ENCODE measurements at places on chromosomes 5 and 9. TPM values are rescaled to one million over a fixed set of nuclear protein-coding genes. Genes with fewer than 3 reads are reported as not detected.

Gene POLE3
- 17.3 TPM for total RNA-seq

DNA sequence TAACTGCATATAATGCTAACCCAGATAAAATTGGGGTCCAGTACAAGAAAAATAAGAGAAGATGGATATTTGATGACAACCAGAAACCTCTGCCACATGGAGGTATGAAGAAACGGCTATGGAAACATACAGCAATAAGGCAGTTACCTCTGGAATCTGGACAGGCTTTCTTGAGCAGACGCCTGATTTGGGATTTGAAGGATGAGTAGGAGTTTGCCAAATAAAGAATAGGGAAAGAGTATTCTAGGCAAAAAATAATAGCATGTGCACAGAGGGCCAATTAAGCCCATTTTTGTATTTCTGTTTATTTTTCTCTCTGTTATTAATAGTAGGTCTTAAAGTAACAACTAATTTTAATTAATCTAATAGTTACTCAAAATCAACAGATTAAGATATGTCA lies 144.9 kb downstream of the ADAMTSL1 start:
- DNase-seq: no peak

- no peak for DNase-seq
Observed at GRCh38 chr9:33108472-33108871, 32.0 kb upstream of the SMU1 start.

- DNase-seq: no peak
Observed at GRCh38 chr5:42587096-42587723, 164.0 kb downstream of the GHR start.

DNA sequence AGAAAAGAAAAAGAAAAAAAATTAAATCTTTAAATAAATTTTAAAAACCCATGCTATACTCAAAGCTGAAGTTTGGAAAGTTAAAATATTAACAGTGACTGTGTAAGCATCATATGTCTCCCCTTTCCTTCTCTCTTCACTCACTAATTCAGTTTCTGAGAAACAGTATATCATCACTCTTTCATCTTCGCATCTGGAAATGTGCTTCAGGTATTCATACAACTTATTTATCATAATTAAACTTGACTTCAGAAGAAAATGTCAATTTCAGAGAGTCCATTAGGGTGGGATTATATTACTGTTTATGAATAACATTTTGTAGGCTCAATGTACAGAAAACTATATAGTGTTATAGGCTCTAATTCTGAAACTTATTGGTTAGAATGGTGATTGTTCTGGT lies 29.3 kb upstream of the TARS1 start:
- no peak for DNase-seq

DNA sequence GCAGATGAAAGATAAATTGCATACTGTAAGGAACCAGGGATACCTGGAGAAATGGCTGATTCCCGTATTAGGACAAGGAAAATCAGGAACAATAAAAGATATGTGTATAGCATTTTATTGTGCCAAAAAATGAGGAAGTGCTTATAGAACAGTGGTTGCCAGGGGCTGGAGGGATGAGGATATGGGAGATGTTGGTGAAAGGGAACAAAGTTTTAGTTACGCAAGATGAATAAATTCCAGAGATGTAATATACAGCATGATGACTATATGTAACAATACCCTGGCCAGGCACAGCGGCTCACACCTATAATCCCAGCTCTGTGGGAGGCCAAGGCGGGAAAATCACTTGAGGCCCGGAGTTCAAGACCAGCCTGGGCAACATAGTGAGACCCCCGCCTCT lies 101.8 kb downstream of the CDK5RAP2 start:
- peak; percentile 59 for DNase-seq

GRCh38 chr5:163193886-163194285 lies 243.5 kb upstream of the CCNG1 start:
- DNase-seq: no peak

- DNase-seq: no peak
Observed at GRCh38 chr9:3177146-3177761, 333.4 kb upstream of the PUM3 start.

DNA sequence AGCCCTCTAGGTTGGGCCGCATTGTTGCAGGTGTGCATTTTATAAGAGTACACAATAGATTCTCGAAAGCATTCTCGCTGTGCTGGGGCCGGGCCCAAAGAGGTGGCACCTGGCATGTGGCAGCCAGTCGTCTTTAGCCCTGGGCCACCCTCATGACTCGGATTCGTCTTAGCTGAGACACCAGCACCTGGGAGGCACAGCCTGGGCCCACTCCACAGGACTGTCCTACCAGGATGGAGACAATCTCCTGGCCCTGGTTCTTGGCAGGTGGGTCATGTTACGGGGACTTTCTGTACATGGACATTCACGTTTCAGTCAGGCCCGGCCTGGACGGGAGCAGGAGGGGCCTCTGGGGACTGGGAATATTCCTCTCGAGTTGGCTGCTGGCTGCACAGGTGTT lies 212.5 kb downstream of the FANCC start:
- DNase-seq: no peak

- DNase-seq: no peak
Observed at GRCh38 chr9:86860006-86860405, 87.3 kb downstream of the GAS1 start.

Gene SLU7
- total RNA-seq: 74.5 TPM

DNA sequence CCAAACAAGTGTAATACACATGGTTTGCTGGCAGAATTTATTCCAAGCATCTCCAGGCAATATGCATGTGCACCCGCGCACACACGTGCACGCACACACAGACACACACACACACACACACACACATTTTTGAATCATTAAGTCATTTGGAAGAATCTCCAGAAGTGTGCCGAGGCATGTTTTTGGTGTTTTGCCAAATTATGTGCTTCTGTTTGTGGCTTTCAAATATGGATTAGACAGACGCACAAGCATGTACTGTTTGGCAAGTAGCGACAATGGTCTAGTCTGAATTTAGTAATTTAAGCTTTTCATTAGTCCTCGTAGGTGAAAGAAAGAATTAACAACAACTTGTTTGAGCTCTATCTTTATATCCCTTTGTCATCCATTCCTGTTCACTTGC lies 36.7 kb downstream of the NFIB start:
- DNase-seq: peak; percentile 88

DNA sequence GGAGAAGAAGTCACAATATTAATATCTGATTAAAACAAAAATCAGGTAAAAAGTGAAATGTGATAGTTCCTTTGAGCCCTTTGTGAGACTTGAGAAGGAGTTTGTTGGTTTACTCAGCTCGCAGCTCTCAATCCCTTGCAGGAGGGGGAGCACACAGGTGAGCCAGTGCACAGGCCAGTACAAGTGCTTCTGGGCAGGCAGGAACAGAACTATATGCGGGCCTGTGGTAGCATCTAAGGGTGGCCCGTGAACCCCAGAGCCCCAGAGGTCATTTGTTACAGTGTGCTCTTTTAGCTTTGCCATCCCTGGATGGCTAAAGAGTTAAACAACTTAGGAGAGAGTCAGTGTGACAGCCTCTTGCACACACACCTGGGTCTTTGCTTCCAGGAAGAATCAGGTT lies 215.3 kb upstream of the EDIL3 start:
- no peak for DNase-seq

DNA sequence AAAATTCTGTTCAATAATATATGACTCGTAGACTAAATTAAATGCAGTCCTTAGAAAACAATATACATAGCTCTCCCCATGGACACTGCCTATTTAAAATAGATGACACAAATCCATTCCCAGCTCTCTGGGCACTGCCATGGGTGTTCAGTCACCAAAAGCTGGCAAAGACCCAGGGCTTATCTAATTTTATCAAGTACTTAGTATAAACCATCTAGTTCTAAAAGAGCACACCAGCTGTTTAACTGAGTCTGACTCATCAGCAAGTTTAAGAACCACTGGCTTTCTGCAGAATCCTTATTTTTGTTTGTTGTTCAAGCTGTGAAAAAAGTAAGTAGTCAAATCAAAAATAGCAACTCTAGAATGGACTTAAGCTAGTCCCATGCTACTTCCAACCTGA lies 107.6 kb downstream of the PLPP1 start:
- DNase-seq: peak; percentile 89

DNA sequence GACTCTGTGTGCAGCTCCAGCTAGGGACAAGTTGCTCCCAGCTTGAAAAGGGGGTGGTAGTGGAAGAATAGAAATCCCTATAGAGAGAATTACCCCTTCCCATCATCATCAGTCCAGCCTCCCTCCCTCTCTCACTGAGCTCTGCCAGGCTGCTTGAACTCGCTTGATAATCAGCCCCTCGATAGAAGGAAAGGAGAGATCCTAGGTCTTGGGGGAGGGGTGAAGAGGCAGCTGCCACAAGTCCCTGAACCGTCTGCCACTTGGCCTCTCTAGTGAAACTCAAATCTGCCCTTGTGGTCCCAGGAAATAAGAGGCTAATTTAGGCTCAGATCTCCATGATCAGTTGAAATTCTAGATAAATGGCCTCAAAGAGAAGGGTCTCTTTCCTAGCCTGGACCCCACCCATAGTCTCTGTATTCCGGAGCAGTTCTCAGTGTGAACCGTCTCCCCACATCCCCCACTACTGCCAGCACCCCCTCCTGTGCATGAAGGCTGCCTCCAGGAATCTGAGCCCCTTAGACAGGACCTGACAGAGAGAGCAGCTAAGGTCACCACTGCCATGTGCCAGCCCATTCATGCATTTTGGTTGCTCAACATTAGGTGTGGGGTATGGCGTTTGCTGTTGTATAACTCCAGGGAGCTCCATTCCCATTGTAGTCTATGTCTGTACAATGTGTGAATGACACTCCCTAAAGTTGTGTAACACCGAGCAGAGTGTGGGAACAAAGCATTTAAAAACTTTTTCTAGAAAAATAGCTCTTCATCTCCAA lies 5.5 kb downstream of the DNAJB5 start:
- DNase-seq: peak; percentile 37

Gene SH3TC2
- total RNA-seq: 0.26 TPM

Gene BTNL3
- not detected for total RNA-seq

DNA sequence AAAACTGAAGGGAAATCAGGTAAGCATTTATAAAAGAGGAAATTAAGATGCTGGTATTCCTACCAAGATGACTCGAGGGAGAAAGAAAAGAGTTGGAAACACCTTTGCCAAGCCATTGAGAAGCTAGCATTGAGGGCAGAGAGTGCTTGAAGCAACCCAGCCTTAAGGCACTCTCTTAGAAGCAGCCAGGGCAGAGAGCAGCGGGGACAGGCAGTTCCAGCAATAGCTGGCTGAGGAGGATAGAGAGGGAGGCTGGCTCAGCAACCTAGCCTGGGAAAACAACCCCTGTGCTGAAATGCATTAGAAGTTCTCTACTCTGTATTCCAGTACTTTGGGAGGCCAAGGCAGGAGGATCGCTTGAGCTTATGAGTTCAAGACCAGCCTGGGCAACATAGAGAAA lies 40.3 kb upstream of the HSPA9 start:
- no peak for DNase-seq

DNA sequence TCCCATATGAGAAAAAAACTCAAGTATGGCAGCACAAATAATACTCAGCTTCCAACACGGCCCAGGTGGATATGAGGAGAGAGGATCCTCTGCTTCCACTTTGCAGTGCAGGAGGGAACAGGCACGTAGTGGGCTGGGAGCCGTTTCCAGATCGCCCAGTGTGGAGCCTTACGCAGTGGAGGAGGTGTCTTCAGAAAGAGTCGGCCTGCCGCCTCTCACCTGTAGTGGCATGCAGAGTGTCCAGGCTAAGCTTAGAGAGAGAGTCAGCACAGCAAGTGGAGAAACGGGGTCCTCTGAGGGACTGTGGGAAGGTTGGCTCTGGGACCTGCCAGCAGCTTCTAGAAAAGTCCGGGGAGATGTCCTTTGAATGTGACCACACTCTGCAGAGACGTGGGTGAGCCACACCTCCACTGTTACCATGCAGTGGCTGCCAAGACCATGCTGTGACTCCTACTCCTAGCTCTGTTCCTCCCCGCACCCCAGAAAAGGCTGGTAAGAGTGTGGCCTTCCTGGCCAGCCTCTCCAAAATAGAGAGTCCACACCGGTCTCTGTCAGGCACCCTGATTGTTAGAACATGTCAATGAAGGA lies 3.5 kb upstream of the SEMA4D start:
- no peak for DNase-seq

DNA sequence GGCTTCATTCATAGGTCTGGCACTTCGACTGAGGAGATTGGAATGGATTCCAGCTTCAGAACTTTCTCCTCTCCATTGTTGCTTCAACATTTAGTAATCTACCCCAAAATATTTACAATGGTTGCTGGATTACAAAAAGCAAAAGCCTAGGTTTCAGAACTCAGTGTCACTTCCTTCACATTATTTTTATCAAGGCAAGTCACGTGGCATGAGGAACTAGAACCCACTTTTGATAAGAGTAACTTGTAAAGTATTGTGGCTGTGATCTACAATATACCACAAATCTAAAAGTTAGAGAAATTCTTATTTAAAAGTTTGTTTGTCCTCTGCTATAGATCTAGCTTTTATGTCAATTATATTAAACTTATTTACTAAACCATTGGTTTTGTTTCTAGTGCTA lies 39.7 kb upstream of the ANKDD1B start:
- DNase-seq: no peak

GRCh38 chr5:144209361-144209760 lies 38.7 kb downstream of the KCTD16 start:
- DNase-seq: no peak

DNA sequence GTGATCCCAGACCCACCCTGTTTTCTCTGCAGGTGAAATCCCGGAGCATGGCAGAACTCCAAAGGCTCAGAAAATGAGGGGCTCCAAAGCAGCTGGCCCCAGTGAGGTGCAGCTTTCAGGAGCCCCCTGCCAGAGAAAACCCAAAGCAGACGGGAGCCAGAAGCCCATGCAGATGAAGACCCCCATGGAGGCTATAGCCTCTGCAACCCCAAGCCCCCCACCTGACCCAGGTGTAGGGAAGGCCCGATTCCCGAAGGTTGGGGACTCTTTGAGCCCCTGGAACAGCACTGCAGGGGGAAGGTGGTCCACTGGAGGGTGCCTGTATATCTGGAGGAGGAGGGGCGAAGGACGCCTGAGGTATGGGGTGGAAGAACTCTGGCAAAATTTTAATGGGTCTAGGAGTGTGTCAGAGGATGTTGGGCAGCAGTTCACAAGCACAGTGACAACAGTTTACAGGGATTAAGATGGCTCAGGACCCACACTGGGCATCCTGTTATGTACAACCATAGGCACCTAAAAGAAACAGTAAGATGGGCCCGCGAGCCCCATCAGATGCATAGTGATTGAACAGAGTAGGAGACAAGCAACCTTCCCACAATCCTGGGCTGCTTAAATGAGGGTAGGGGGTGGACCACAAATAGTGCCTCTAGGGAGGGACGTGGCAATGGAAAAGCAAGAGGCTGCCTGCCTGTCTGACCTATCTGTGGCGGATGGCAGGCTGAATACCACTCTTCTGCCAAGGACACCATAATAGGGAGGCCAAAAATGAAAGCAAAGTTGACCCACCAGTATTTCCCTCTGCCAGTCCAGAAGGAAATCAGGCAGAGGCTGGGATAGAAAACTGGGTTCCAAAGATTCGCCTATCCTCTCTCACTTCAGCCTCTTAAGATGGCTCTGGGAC lies 16.4 kb upstream of the ANXA6 start:
- DNase-seq: no peak

- no peak for DNase-seq
Observed at GRCh38 chr9:109549386-109549785, 51.3 kb upstream of the PTPN3 start.

Gene LMX1B
- not detected for total RNA-seq
